Omental fat pad (tissue), 4 donors: ENCODE measurements at places on chromosomes 2 and 18. TPM values are rescaled to one million over a fixed set of nuclear protein-coding genes. Genes with fewer than 3 reads are reported as not detected.

Gene FSHR
- not detected for total RNA-seq

Gene DNAJC5G
- 0.79 TPM for total RNA-seq

Gene ALPI
- total RNA-seq, result not detected

Gene AQP12A
- not detected for total RNA-seq

Gene CFC1
- total RNA-seq, result not detected

Gene TNFAIP6
- 18.6 TPM for total RNA-seq

Gene GPR39
- total RNA-seq, result not detected

Gene AGPS
- total RNA-seq, result 32.9 TPM
